ENCODE measurements at places on chromosomes 11 and 22. TPM values are rescaled to one million over a fixed set of nuclear protein-coding genes. Genes with fewer than 3 reads are reported as not detected.
A peak's percentile ranks its signal among the peaks of the same experiment; 100 is the strongest.

Gene SEPTIN5
- total RNA-seq = 2.2 TPM

Gene PRR5L
- 80.9 TPM for total RNA-seq

Gene GLYATL1
- total RNA-seq = 1.6 TPM

Gene CHST1
- total RNA-seq = 0.58 TPM

Gene SCN2B
- 0.12 TPM for total RNA-seq

Gene SLC1A2
- 0.10 TPM for total RNA-seq

Gene MS4A6A
- 43.1 TPM for total RNA-seq

Gene PLA2G3
- total RNA-seq = 0.57 TPM

Gene IFITM10
- 1.1 TPM for total RNA-seq

Gene C11orf97
- not detected for total RNA-seq

Gene RIBC2
- 6.7 TPM for total RNA-seq

Gene NDUFA6
- total RNA-seq = 131 TPM

Gene HTATIP2
- total RNA-seq = 116 TPM

Gene API5
- total RNA-seq = 86.4 TPM

Gene TRIM49
- not detected for total RNA-seq

Gene PKDREJ
- total RNA-seq = 0.32 TPM

Gene SERHL2
- 1.1 TPM for total RNA-seq

Gene TTC28
- 9.2 TPM for total RNA-seq

Gene YPEL1
- total RNA-seq = 2.2 TPM

DNA sequence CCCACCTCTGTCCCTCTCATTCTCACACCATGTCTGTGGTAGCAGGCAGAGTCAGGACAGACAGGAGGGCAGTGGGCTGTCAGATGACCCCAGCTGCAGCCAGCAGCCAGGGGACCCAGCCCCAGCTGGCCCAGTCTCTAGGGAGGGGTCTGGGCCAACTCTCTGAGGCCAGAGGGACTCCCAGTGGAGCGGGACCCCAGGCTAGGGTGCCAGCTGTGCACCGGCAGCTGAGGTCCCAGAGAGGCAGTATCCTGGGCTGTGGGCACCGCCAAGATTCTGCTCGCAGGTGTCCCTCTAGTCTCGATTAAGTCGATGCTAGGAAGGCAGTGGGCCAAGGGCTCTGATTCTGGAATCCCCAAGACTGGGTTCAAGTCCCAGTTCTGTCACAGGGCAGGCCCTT, 16.7 kb upstream of the FADD start:
- DNase-seq = no peak

- no peak for DNase-seq
These were observed 221.3 kb downstream of the INSC start for GRCh38 chr11:15336021-15336420.

- DNase-seq = no peak
These were observed 400.3 kb downstream of the AASDHPPT start for GRCh38 chr11:106477776-106478175.

DNA sequence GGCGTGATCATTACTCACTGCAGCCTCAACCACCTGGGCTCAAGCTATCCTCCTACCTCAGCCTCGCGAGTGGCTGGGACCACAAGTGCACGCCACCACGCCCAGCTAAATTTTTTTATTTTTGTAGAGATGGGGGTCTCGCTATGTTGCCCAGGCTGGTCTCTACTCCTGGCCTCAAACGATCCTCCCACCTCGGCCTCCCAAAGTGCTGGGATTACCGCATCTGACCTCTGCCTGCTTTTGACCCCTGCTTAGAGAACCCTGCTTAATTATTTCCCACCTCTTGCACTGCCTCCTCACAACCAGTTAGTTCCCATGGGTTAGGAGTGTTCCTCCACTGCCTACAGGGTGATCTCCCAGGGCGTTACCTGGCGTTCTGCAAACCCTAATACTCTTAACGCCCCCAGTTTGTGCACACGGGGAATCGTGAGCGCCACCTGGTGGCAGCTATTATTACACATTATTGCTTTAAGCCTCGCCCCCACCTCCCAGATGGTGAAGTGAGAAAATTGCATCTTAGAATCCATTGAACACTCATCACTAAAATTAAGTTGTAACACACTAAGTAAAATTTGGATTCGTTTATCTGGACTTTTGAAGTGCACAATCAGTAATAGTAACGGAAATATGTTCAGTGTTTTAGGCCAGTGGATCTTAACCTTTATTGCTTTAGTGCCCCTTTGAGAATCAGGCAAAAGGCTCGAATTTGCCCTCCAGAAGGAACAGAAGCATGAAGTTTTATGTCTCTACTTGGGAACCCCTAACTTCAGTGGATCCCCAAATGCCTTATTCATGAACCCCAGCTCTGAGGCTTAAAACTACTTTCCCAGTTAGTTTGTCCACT, 61.4 kb upstream of the ASPHD2 start:
- DNase-seq = peak; percentile 22

DNA sequence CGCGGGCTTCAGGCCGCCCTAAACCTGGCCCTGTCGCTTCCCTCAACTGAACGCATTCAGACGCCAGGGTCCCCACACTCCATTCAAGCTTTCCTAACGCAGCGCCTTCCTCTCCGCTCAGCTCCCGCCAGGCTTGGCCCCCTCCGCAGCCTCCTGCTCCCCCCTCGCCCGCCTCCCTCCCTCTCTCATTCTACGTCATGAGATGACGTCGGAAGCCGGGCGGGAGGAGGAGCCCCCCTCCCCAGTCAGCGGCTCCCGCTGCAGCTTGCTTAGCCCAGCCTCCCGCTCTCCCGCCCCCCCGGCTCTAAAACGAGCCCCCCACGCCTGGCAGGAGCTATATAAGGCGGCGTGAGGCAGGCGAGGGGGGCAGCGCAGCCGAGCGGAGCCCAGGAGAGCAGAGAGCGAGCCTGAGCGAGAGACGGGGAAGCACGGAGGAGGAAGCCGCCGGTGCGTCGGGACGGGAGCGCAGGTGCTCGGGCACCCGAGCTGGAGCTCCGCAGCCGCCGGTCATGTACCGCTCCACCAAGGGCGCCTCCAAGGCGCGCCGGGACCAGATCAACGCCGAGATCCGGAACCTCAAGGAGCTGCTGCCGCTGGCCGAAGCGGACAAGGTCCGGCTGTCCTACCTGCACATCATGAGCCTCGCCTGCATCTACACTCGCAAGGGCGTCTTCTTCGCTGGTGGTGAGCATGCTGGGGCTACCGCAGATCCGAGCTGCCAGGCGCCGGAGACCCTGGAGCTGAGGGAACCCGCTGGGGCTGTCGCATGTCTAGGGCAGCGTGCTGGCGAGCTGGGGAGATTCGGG, at the start of gene NPAS4:
Gene NPAS4 (plus strand): TSS at position 365 of the 806 bp plus-strand sequence. CDS start 145 bp downstream, at position 510.
- DNase-seq = no peak

DNA sequence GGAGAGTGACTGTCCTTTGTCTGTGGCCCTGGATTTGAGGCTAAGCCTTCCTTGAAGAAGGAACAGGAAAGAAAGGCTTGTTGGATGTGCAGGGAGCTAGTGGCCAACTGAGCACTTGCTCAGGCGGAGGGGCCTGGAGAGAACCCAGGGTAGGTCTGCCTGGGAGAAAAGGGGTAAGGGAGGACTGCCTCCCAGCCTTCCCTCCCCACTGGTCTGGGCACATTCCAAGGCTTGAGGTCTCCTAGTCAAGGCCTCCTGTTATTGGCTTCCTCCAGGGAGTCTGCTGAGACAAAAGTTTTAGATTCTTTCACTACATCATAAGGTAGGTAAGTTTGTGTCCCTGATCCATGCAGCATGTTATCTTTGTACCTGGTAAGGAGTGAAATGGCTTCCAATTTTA, 15.2 kb downstream of the KCNQ1OT1 start:
- no peak for DNase-seq

- no peak for DNase-seq
These were observed 134.9 kb downstream of the RBFOX2 start for GRCh38 chr22:35893698-35894097.

GRCh38 chr11:104352036-104352435, 188.1 kb upstream of the PDGFD start:
- no peak for DNase-seq

- DNase-seq = no peak
These were observed 20.9 kb upstream of the TMEM191C start for GRCh38 chr22:21446128-21446826.

DNA sequence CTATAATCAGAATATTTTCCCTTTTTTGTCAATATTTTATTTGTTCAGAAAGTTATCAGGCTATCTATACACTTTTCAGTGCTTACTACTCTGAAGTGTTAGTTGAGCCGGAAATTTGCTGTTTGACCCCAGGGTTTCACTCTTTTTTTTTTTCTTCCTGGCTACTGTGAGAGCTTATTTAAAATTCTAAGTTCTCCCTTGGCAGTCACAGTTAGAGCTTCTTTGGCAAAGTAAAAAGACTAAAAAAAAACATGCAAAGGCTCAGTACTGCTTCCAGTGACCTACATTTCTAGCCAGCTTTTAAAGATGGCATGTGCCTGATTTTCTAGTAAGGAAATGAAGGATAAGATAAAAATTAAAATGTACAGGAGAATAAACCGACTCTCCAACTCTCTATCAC, 48.4 kb downstream of the ELP4 start:
- no peak for DNase-seq

- no peak for DNase-seq
These were observed 792 bp downstream of the RBMXL2 start for GRCh38 chr11:7089328-7090251.

GRCh38 chr11:78085972-78086371, 6.3 kb upstream of the NDUFC2 start:
- no peak for DNase-seq

DNA sequence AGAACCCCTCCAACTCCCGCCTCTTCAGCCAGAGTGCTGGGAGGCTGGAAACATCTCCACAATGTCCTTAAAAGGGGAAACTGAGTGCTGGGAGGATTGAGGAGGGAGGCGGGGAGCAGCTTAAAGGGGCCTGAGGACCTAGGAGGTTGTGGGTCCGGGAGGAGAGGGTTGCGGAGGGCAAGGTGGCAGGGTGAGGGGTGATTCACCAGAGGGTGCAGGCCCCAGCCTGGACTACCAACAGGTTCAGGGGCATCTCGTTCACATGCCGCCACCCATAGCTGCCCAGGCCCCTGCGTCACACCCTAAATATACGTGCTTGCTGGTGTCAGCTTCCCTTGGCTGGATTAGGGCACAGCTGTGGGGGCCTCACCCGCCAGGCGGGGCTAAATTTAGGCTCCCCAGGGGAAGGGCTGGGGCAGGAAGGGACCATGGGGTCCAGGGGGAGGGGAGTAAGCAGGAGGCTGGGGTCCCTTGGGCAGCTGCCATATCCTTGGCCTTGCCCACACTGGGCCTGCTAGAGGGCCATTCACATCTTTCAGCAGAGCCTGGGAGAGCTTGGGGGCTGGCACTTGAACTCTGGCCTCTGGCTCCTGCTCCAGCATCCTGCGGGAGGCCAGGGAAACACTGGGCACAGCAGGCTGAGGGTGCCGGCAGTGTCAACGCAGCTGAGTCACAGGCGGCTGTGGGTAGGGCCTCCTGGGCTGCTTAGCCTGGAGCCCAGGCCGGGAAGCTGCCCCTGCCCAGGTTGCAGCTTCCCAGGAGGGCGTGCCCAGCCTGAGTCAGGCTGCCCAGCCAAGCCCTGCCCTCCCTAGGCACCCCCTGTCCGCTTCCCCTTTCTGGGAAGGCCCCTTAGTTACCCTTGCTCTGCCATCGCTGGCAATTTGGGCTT, 1.3 kb downstream of the EHBP1L1 start:
- peak; percentile 78 for DNase-seq

DNA sequence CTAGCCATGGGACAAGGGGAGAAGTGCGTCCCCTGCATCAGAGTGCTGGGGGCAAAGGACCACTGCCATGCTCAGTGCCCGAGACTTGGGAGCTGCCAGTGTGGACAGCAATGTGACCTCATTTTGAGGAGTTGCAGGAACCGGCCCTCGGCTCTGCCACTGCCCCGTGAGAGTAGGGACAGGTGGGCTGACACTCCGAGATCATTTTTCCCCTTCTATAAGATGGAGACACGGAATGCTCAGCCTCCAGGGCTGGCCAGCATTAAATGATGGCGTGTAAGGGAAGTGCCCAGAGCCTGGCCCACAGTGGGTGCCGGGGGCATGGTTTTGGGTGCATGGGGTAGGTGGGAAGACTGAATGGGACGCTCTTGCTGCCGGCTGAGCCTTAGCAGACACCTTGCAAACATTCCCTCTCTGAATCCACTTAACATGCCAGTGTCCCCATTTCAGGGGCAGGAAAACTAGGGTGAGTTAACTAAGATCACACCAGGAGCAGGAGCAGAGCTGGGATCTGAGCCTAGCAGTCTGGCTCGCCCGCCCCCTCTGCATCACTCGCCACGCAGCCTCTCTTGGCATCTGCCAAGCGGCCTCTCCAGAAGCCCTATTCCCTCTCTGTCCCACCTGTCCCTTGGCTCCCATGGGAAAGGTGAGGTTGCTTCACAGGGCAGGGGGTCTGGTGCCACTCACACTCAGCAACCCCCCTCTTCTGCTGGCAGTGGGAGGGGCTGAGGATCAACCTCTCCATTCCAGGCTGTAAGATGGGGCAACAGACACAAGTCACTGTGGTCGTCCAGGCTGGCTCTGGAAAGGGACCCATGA, 13.6 kb downstream of the NPTXR start:
- no peak for DNase-seq

- no peak for DNase-seq
These were observed 96.7 kb upstream of the LUZP2 start for GRCh38 chr11:24400059-24400665.

DNA sequence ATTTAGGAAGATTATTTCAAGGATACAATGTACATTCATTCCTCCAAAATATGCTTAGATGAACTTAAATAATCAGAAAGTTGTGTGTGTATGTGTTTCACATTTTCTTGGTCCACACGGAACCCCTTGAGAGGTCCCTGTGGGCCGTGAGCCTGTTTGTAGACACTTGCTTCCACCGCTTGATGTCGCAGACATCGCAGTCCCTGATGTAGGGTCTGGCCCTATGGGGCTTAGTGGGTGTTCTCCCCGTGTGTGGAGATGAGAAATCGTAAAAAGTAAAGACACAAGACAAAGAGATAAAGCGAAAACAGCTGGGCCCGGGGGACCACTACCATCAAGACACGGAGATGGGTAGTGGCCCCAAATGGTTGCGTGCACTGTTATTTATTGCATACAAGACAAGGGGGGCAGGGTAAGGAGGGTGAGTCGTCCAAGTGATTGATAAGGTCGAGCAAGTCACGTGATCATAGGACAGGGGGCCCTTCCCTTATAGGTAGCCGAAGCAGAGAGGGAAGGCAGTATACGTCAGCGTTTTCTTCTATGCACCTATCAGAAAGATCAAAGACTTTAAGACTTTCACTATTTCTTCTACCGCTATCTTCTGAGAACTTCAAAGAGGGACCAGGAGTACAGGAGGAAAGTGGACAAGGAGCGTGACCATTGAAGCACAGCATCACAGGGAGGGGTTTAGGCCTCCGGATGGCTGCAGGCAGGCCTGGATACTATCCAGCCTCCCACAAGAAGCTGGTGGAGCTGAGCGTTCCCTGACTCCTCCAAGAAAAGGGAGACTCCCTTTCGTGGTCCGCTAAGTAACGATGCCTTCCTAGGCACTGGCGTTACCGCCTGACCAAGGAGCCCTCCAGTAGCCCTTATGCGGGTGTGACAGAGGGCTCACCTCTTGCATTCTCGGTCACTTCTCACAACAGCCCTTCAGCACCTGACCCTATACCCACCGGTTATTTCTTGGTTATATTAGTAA, 1.2 kb upstream of the APOBEC3C start:
- no peak for DNase-seq
